ENCODE measurements at places on chromosomes 1 and 21. TPM values are rescaled to one million over a fixed set of nuclear protein-coding genes. Genes with fewer than 3 reads are reported as not detected.

- no peak for DNase-seq
- H3K4me3 ChIP-seq: peak overlapping the region; percentile 40
- peaks cover 3% of the 10 kb centered on the region for H3K27me3 ChIP-seq
- no peaks in the 10 kb centered on the region for H3K36me3 ChIP-seq
- H3K4me1 ChIP-seq: peaks cover 13% of the 10 kb centered on the region
These were observed 13.8 kb upstream of the SEC16B start for GRCh38 chr1:177983482-177984135.

The NCF2 gene
- total RNA-seq: 0.47 TPM

The FCRL4 gene
- not detected for total RNA-seq

- H3K4me3 ChIP-seq: no peak overlapping the region
- no peaks in the 10 kb centered on the region for H3K27me3 ChIP-seq
- peaks cover 2% of the 10 kb centered on the region for H3K36me3 ChIP-seq
- H3K27ac ChIP-seq: peak overlapping the region; percentile 88
These were observed 220.7 kb downstream of the LTN1 start for GRCh38 chr21:28771790-28772501.

GRCh38 chr1:228062812-228063211 is 19.7 kb upstream of the ARF1 start:
- peaks cover 73% of the 10 kb centered on the region for H3K27me3 ChIP-seq
- DNase-seq: no peak
- peaks cover 9% of the 10 kb centered on the region for H3K4me1 ChIP-seq
- no peak overlapping the region for H3K4me3 ChIP-seq
- no peak overlapping the region for H3K27ac ChIP-seq
- no peaks in the 10 kb centered on the region for H3K36me3 ChIP-seq

The OR6K3 gene
- not detected for total RNA-seq
